ENCODE measurements at places on chromosomes 16 and 17.

DNA sequence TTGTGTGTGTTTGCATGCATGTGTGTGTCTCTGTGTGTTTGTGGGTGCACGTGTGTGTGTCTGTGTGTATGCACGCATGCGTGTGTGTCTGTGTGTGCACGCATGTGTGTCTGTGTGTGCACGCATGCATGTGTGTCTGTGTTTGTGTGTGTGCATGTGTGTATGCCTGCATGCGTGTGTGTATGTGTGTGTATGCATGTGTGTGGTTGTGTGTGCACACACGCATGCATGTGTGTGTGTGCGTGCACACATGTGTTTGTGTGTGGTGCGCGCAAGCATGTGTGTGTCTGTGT, 239.9 kb upstream of the TNRC6C start:
- DNase-seq = no peak

GRCh38 chr17:27276653-27277156, 17.2 kb upstream of the WSB1 start:
- no peak for DNase-seq

DNA sequence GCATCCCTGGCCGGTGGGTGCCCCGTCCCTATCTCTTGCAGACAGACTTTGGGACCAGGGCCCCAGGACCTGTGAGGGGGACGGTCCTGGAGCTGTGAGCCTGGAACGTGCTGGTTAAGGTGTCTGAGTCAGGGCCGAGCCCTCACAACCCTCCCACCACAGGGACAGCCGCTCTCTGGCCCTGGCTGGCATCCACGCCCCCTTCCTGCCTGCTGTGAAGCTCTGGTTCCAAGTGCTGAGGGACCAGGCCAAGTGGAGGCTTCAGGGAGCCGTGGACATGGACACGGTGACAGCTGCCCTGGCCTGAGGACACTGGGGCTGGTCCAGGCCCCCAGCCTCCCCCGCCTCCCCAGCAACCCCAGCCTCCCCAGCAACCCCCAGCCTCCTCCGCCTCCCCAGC, 6.6 kb downstream of the TSR3 start:
- no peak for DNase-seq

- no peak for DNase-seq
Observed at GRCh38 chr17:69820876-69821473, 254.1 kb upstream of the KCNJ16 start.

DNA sequence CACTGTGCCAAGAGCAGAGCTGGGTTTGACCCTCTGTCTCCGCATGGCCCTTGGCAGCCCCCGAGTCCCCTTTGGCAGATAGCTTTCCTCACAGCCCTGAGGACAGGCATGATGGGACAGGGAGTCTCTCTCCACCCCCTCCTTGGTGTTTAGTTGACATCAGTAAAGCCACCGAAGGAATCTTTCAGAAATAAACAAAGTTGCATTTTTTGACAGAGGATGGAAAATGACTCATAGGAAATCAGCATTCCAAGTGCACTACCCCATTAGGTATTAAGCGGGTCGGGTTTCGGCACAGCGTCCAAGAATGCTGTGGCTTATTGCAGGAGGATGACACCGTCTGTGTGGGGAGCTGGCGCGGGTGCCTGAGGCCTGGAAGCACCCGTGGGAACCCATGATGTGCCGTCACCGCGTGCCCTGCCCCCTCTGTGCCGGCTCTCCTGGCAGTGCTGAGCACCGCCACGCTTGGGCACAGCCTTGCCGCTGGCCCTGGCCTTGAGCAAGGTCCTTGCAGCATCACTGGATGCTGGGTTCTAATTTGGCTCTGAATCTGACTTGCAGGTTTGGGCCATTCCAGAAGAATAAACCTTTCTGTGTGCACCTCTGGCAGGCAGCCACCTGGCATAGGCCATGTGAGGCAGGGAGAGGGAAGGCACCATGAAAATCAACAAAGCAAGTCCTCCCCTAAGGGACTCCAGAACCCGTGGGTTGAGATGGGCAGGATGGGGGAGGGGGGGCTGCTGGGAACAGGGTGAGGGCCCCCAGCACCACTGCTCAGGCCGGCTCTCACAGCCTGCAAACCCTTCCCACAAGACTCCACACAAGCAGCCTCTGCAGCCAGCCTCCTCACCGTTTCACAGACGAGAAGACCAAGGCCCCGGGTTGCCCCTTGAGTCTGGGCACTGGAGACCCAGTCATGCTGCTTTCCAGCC, 50.5 kb upstream of the ZNF469 start:
- DNase-seq = peak; percentile 98

- DNase-seq = no peak
Observed at GRCh38 chr17:41480136-41480535, 815 bp downstream of the KRT35 start.

GRCh38 chr17:76997981-76998531, 129.9 kb downstream of the MGAT5B start:
- DNase-seq = no peak

- DNase-seq = no peak
Observed at GRCh38 chr17:75090871-75091854, 3.4 kb downstream of the SLC16A5 start.

- DNase-seq = no peak
Observed at GRCh38 chr17:51507444-51507843, 247.1 kb downstream of the UTP18 start.

- DNase-seq = no peak
Observed at GRCh38 chr16:66616169-66616568, 11.7 kb downstream of the CMTM3 start.

GRCh38 chr16:79805621-79806020, 205.1 kb upstream of the MAF start:
- DNase-seq = no peak

DNA sequence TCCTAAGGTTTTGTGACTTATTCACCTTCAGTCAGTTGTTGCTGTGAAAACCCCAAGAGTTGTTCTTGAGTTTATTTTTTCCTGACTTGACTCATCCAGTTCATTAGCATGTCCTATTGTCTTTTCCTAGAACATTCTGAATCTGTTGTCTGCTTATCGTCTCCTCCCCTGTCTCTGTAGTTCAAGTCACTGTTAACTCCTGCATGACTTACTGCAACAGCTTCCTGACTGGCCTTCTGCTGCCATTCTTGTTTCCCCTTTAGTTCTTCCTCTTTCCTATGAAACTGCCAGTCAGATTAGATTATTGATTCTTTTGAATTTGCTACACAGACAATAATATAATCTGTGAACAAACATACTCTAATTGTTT, 161.5 kb downstream of the FTO start:
- no peak for DNase-seq

GRCh38 chr17:48563385-48563838, 14.7 kb downstream of the HOXB4 start:
- DNase-seq = no peak

DNA sequence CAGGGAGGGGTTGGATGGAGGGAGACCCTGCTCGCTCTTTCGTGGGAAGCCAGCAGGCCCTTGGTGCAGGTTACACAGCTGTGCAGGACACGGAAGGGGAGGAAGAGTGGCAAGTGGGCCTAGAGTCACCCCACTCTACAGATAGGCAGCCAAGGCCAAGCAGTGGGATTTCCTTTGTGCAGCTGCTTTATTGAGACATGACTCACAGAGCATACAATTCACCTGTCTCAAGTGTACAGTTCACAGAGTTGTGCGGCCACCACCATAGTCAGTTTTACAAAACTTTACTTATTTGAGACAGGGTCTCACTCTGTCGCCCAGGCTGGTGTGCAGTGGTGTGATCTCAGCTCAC, 91.2 kb upstream of the CIBAR2 start:
- no peak for DNase-seq

DNA sequence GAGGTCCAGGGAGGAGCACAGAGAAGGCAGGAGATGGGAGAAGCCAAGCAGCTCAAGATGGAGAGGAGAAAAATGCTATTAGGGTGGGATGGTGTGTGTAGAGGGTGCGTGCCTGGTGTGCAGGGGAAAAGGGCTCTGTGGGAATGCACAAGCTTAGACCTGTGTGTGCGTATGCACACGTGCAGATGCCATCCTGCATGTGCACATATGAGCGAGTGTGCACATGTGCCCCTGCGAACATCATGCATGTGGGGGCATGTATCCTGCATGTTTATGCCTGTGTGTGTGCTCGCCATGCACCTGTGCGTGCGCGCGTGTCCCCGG, 438 bp upstream of the KCNJ12 start:
- DNase-seq = no peak

GRCh38 chr17:9208381-9209105, 187.2 kb downstream of the NTN1 start:
- no peak for DNase-seq

DNA sequence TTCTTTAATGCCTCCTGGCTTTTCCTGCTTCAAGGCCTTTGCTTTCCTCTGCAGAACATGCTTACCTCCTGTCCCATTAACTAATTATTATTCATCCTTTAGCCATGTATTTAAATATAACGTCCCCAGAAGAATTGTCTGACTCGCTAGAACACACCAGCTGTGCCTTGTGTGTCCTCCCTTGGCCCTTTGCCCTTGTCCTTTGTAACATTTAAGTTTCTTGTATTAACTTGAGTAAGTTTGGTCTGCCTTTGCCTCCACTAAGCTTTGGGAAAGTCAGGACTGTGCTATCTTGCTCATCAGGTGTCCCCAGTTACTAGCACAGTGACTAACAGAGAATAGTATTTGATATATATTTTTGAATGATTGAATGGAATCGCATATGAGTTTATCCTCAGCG, 29.6 kb upstream of the ABCA9 start:
- DNase-seq = no peak

DNA sequence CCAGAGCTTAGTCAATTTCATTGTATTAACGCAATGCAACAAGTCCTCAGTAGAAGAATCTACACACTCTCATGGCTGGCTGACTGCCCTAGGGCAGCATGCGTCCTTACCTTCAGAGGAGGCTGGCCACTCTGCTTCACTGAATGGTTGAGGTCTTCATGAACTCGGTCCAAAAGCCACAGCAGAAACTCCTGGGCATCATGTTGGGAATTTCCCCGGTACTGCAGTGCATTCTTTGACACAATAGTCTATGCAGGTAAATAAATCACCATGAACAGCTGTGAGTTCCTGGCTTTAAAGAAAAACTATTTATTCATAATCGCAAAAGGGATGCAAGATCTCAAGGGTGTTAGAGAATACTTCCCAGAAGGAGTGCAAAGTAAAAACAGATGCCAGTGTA, 41.3 kb downstream of the USP31 start:
- DNase-seq = no peak

GRCh38 chr17:74177018-74177450, 26.4 kb upstream of the RPL38 start:
- no peak for DNase-seq

GRCh38 chr16:84277244-84277823, 17.3 kb upstream of the WFDC1 start:
- DNase-seq = peak; percentile 12

- DNase-seq = no peak
Observed at GRCh38 chr16:50308237-50308965, 42.0 kb downstream of the ADCY7 start.

- DNase-seq = peak; percentile 34
Observed at GRCh38 chr16:62712566-62712965, 676.3 kb upstream of the CDH8 start.

GRCh38 chr16:59192551-59193199, 458.6 kb upstream of the GOT2 start:
- DNase-seq = no peak

DNA sequence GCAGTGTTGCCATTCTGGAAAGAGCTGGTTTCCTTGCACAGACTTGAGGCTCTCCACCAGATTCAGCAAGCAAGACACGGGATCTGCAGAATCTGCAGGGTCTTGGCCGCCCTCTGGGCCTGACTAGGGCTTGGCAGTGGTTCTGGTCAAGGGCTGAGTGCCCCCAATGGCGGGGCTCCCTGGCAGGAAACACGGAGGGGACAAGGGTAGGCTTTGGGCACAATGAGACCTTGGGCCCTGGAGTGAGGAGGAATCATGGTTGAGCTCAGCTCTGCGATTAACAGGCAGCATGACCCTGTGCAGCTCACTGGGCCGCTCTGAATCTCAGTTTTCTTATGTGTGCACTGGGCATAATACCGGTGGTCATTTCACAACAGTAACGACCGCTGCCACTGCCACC, 249.9 kb downstream of the GSG1L start:
- no peak for DNase-seq

- no peak for DNase-seq
Observed at GRCh38 chr17:3447625-3448024, 14.0 kb upstream of the OR1E2 start.

DNA sequence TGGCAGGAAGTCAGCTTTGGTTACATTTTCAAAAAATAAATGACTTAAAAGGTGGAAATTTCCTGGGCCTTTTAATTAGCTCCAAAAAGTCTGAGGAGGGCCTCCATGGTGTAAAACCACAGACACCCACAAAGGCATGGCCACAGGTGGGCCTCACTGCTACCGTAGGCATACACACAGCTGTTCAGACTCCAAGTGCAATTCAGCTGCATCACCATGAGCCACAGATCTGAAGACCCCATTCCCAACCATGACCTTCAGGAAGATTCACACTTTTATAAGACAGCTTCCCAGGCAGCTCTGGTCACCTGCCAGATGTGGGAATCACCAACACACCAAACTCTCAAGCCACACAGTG, 20.6 kb downstream of the CSNK2A2 start:
- no peak for DNase-seq

DNA sequence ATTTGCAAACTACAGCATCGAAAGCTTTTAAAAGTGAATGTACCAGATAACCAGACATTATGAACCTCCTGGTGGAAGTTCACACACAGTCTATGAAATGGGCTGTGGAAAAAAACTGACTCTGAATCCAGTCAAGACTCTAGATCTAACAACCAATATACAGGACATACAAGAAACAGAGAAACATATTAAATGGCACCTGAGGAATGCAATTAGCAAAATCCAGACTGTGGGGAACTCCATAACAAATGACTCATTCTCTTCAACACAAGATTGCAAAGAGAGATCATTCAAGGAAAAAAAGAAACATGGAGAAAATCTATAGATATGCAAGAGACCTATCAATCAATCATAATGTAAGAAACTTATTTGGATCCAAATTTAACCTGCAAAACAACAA, 119.0 kb downstream of the MYO1D start:
- DNase-seq = no peak

DNA sequence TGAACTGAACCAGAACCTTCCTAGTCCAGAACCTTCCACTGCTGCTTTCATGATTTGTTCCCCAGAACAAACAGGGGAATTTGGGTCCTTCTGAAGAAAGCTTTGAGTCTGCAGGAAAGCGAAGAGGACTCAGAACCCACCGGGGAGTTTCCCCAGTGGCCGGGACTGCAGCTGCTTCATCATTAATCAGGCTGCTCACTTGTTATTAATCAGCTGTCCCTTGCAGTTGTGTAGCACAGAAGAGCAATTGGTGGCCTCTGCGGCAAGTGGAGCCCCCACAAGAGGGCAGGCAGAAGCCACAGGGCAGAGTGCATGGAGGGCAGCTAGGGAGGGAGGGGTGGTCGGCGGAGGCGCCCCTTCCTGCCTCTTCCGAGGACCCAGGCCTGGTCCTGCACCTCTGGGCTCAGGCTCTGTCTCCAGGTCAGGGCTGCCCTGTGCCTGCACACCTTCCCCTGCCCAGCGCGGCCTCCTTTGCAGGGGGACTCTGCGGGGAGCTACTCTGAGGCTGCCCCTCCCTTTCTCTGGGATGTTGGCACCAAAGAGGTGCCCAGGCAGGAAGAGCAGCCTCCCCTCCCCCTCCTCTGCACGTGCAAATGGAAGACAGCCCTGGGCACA, 6.9 kb downstream of the CCL17 start:
- DNase-seq = no peak

- no peak for DNase-seq
Observed at GRCh38 chr16:82088483-82088882, 53.4 kb downstream of the HSD17B2 start.
